Activated CD4-positive, alpha-beta T cell treated with anti-CD3 and anti-CD28 coated beads for 36 hours (primary cell): ENCODE measurements at places on chromosomes 6 and 20.

DNA sequence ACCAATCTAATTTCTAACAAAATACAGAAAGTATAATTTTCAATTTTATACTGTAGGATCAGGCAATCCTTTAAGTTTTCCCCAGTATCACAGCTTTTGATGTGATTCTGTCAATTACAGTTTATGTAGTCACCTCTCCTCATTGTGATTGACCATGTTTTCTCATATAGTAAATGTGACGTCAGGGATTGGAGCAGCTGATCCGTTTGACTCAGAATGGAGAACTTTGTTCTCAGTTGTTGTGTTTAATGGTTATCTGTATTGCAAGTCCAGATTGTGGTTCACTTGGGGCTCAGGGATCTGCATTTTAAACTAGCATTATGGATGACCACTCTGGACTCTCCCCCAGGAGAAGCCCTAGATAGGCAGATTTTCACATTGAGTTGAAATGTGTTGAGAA is 90.6 kb downstream of the DNAH8 start:
- no peak for DNase-seq

DNA sequence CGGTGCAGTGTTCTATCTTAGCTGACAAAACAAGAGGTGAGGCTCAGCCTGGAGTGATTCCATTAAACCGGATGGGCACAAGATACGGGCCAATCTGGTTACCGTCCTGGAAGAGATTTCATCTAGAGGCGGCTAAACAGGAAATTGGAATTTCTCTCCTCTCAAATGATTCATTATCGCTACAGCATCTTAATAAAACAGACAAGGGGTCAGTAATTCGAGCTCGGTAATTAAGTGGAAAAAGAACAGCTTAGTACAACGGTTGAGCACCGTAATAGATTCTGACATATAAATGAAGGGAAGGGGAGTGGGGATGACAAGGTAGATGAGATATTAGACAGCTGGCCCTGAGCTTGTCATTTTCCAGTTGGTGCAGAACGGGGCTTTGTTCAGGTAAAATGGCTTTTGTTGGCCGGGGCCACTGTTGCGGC is 137.2 kb downstream of the EDN3 start:
- no peak for DNase-seq

- DNase-seq, result peak; percentile 77
These were observed 547.9 kb upstream of the SLC35B3 start for GRCh38 chr6:8983202-8983688.

DNA sequence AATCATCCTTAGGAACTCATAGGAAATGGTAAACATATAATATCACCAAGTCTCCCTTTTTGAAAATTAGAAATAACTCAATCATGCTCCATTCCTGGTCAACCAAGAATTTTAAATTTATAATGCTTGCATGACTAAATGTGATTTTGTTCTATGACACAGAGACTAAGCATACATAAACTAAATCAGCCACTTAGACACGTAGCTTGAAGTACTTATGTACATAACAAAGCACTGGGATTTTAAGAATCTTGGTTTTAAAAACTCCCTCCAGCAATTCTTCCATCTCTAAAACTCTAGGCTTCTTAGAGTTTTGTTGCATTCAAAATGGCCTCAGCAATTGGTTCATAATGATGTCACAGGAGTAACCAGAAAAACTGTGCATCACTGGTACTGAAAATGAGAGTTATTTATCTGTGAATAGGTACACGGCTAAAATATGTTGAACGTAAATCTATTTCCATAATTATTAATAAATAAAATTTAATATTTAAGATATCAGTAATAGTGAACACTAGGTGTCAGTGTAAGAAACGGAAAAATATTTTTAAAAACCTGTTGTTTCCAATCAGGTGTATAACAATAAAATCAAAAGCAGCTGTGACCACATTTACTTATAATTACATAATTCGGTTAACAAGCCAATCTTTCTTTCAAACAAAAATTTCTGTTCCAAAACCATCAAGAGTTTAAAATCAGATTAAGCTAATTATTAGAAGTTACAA is 241.6 kb upstream of the RUNX2 start:
- no peak for DNase-seq

DNA sequence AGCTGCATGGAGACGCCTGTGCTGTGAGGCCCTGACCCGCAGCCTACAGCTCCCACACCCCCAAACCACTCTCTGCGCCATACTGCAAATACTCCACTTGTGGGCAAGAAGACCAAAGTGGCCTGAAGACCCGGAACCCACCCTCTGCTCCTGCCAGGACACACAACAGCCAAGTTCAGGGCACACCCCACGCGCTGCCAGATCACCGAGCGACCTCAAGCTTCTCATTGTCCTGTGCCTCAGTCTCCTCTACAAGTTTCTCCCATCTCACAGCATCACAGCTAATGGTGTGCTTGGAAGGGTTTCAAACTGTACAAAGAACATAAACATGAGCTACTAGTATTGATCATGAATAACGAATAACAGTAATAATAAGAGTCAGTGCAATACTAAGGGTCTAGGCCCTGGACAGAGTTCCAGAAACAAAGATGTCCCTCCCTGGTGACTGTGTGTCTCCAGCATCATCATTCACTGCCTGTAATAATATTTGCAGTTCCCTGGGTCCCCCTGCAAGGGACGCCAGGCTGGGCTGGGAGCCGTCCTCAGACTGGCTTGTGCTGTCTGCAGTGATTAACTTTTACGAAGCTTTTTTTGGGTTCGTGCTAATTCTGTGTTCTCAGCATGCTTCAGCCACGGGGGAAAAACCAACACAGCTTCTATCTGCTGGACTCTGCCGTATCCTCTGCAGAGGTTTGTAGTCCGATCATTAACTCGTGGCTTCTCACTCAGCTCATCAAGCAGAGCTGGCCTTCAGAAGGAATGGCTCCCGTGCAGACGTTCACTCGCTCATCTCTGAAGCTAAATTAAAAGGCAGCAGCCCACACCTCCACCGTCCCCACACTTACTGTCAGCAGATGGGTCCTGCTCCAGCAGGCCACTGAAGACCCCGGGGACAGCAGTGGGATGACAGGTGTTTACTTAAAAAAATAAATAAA is 81.6 kb upstream of the MPC1 start:
- no peak for DNase-seq

DNA sequence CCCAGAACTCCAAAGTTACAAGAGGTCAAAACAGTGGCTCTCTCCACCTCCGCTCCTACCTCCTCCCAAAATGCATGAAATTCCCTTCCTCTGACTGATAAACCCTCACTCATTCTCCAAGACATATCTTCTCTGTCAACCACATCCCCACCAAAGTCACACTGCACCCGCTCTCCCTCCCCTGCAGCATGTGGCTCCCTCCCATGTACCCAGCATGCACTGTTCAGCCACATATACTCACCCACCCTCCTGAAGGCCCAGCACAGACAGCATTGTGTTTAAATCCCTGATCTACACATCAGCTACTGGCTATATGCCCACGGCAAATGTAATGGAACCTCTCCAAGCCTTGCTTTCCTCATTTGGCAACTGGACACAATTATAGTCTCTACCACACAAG is 5.5 kb upstream of the POU5F1 start:
- no peak for DNase-seq
